ENCODE measurements at places on chromosomes 12 and 14.

GRCh38 chr14:51304438-51304837, 64.4 kb downstream of the TMX1 start:
- no peak for DNase-seq

GRCh38 chr14:24256960-24257359, 6.0 kb downstream of the TGM1 start:
- no peak for DNase-seq

DNA sequence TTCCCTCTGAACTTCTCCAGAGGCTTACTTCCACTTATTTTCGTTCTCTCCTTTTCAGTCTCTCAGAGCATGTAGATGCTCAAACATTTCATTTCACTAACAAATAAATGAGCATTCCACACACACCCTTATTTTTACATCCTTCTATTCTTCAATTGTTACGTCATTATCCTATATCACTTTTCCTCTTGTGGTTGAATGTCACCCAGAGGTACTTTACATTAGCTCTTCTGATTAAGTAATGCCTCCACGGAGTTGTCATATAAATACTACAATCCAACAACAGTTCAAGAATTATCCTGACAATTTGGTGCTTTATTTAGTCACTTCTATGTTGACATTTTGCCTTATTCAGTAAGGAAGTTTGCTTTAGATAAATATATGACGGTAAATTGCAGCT, 18.4 kb downstream of the FAR2 start:
- DNase-seq = no peak

GRCh38 chr14:76138758-76139723, 12.7 kb upstream of the GPATCH2L start:
- DNase-seq = no peak

GRCh38 chr12:124323771-124324530, 29.1 kb downstream of the RFLNA start:
- DNase-seq = no peak

DNA sequence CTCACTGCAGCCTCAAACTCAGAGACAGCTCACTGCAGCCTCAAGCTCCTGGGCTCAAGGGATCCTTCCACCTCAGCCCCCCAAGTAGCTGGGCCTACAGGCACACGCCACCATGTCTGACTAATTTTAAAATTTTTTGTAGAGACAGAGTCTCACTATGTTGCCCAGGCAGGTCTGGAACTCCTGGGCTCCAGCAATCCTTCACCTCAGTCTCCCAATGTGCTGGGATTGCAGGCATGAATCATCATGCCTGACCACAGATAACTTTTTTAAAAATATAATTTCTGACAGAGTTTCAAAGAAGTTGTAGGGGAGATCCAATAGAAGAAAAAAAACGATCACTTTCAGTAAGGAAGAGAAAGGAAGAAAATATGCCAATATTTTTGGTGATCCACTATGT, 189.7 kb upstream of the CDKN3 start:
- no peak for DNase-seq

- DNase-seq = no peak
These were observed 100.9 kb upstream of the AEBP2 start for GRCh38 chr12:19338405-19338804.

DNA sequence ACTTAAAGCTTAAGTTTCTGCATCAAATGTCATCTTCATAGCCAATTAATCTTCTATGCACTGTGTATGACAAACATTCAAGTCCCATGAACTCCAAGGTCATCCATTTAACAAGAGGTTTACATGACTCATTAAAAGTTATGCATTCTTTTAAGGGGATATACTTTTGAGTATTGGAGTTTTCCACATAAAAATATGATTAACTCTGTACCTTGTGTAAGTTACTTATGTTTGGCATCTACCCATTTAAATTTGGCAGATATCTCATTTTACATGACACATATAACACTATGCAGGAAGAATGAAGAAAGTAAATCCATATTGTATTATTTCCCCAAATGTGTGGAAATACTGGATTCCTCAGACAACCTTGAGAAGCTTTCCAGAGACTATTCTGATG, 240.2 kb downstream of the PAX9 start:
- DNase-seq = no peak

DNA sequence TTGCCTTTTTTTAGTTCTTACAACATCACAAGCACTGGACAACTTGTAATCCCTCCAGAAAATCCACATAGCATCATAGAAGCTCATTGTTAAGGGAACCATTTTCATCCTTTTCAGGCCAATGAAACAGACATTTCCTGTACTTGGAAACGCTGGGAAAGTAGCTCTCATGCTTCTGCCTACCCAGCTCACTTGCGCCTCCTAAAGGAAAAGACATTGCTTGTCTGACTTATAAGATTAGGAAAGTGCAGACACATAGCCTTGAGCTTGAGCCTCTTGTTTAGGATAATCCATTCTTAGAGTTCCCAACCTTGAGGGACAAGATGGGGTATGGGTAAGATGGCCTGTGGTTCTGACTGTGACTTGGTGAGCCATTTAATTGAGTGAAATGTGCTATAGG, 589.5 kb downstream of the NOVA1 start:
- no peak for DNase-seq

- no peak for DNase-seq
These were observed 202.6 kb upstream of the RGS6 start for GRCh38 chr14:71729596-71729995.

DNA sequence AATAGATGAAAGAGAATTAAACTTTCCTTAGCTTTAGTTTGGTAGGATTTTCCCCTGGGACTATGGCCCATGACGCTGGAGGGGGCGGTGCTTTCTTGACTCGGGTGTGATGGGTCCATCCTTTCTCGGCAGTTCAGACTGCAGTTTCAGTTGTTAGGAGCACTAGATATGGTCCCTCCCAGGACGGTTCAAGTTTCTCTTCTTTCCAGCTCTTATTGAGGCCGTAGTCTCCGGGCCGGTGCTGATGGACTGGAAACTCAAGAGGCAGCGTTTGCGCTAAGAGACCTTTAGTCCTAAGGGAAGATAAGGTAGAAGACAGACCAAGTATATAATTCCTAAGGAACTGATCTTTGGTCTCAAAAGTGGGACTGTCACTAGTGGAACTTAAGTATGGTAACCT, 111.2 kb downstream of the RIN3 start:
- no peak for DNase-seq

DNA sequence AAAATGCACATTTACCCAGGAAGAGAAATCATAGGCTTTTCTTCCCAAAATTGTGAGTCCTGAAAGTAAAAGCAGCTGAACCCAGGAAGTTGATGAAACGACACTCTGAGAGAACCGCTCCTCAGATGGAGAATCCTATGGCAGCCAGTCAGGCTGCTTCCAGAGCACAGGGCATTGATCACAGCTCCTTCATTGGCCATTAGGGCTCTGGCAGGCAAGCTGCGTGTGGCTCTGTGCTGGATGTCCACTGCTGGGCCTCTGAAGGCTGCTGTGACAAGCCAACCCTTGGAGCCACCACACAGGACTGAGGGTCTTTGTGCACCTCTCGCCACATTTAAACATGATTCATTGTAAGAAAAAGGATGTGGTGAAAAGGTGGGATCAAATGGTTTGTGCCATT, 89.4 kb downstream of the EXOC5 start:
- DNase-seq = no peak

- DNase-seq = no peak
These were observed 4.1 kb downstream of the SERPINA1 start for GRCh38 chr14:94384342-94384741.

DNA sequence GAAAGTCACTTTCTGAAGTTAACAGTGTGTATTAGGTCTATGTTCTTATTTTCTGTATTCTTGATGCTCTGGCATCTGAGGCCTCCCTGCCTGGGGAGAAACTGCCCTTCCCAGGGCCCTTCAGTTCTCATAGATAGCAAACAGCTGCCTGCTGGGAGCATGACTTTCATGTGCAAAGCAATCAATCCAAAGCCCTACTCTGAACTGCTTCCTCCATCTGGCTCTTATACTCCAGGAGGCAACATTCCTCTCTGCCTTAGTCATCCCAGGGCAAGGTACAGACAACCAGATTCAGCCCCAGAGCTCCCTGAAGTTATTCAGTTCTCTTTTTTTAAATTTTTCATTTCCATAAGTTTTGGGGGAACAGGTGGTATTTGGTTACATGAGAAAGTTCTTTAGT, 41.7 kb upstream of the RIN3 start:
- DNase-seq = no peak

DNA sequence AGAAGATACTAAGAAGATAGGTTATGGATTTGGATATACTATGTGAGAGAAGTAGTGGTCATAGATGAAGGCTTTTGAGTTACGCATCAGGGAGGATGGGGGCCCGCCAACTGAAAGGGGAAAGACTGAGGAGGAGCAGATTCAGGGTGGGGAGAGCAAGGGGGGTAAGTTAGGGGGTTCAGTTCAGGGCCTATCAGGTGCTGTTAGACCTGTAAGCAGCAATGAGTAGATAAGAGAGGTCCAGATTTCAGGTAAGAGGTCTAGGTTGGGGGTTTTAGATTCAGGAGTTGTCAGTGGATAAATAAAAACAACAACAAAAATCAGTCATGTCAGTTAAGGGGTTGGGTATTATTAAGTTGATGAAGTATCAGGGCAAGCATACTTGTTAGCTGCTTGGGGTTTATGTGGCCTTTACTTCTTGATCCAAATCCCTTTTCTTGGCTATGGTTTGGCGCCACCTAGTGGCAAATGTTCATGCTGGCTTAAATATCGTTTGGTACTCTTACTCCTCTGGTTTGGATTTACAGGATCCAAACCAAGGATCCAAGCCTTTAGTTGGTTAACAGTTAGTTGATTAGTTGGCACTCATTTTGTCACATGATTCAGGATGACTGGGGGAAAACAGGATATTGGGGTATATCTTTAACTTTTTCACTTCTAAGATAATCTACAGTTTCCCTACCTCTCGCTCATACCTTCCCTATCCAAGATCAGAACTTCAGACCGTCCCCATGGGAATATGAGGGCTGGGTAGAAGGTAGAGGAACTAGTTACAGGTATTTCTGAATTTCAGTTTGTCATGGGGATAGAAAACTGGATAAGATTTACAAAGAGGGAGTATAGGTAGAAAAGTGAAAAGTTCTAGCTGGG, 65.1 kb downstream of the PCNX1 start:
- peak; percentile 74 for DNase-seq

DNA sequence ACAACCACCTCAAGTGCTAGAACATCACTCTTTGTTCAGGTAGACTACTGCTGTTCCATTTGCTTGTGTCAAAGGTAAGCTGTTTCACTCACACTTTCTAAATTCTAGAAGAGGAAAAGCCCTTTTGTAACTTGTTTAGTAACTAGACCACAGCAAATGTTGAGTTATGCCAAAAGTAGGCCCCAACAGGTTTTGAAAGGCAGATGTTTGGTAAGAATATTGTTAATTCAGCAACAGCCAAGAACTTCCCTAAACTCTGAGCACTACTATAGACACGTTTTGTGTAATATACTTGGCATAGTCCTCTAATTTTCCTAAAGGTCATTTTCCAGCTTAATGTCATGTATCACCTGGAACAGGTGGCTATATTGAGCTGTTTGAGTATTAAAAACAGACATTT, 79.0 kb downstream of the DCAF5 start:
- no peak for DNase-seq

DNA sequence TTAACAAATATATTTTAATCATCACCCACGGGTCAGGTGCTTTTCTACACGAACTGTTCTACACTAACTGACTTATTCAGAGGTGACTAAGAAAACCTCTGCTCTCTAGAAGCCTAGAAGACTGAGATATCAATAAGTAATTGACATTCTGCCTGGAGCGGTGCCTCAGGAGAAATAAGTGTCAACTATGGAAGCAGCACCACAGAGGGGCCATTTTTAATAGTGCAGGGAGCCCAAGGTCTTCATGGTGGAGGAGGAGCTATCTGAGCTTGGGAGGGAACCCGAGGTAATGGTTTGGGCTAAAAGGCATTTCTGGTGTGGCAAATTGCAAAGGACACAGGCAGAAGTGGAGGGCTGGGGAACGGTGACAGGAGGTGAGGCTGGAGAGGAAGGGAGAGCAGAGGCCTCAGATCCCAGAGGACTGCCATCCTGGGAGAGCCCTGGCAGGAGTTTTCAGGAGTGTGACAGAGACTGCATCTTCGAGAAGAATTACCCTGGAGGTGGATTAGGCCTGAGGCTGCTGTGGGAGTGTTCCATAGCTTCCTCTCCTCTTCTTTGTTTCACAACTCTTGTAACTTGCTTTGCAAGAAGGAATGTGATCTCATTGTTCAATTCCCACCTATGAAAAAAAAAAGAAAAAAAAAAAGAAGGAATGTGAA, 123.1 kb downstream of the NPAS3 start:
- DNase-seq = no peak

DNA sequence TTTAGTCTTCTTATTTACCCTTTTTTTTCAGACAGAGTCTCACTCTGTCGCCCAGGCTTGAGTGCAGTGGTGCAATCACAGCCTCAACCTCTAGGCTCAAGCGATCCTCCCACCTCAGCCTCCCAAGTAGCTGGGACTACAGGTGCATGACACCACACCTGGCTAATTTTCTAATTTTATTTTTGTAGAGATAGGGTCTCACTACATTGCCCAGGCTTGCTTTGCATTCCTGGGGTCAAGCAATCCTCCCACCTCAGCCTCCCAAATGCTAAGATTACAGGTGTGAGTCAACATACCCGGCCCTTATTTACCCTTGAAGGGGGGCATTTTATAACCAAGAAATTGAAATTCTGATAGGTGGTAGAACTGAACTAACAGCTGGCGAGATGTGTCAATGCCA, 21.0 kb downstream of the HECTD4 start:
- DNase-seq = no peak

DNA sequence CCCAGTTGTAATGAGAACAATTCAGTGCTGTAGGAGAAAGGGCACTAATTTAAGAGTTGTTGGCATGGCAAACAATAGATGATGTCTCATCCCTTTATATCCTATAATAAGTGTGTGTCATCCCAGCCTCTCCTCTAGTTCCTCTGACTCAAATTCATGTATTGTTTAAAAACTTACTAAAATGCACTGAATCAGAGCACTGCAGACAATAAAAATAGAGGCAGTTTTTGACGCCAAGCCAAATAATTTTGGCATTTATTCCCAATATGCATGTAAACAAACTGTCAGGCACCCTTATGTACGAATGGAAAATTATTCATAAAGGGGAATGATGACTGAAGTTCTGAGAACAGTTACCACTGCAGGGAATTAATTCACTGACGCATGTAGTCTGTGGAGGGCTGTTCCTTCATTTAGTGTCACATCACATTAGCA, 57.9 kb upstream of the TMX1 start:
- DNase-seq = no peak

DNA sequence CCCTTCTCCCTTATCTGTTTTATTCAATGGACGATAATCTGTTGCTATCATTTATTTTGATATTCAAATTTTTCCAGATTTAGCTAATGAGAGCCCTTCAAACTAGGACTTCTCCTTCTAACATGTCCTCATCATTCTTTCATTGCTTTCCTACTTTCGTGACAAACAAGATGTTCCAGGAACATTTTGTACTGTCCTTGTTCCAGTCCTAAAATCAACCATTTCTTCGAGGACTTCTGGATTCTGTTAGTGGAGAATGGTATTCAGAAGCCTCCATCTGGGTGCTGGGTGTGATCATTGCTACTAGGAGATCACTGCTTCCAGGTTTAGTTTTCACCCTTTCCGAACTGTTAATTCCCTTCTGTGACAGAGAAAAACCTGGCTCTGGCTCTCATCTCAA, 29.5 kb upstream of the FBXO34 start:
- no peak for DNase-seq

All from activated CD4-positive, alpha-beta T cell treated with anti-CD3 and anti-CD28 coated beads for 24 hours (primary cell).